T follicular helper cell (primary cell): ENCODE measurements at places on chromosomes 16 and 17.

DNA sequence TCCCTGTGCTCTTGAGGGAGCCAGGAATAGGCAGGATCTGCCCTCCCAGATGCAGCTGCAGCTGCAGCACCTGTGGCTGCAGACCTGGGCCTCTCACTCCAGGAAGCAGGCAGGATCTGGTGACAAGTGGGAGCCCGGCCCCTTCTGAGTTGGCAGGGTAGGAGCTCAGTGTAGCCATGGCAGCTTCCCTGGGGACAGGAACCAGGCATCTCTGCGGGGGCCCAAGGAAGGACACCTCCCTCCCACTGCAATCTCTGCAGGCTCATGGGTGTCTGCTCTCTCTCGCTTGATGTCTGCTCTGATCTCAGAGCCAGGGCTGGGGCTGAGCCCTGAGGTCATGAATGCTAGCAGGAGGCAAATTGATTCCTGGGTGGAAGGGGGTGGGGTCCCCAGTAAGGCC lies 592.5 kb upstream of the CA10 start:
- DNase-seq, result no peak

DNA sequence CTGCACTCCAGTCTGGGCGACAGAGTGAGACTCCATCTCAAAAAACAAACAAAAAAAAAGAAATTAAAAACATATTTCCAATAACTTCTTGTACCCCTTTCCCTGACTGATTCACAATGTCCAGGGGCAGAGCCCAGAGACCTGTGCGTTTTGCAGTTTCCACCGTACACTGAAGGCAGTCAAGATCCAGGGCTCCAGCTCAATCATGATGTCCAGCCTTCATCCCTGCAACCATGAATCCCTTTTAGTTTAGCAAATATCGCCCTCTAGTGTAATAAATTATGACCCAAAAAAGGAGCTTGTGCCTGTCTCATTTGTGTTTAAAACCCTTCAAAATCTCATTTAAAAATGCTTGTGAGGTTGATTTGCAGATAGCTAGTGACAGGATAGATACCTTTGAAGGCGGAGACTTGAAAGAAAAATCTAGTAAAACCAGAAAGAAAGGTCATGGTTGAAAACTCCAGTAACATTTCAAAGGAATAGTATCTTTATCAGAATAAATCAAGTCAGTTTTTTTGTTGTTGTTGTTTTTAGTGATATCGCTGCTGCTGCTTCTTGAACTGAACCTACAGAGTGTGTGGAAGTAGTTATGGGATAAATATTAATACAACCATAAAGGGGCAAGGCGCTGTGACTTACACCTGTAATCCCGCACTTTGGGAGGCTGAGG lies 3.7 kb upstream of the ERN1 start:
- no peak for DNase-seq

- peak; percentile 72 for DNase-seq
These were observed 6.7 kb downstream of the RHBDF1 start for GRCh38 chr16:65745-66144.

DNA sequence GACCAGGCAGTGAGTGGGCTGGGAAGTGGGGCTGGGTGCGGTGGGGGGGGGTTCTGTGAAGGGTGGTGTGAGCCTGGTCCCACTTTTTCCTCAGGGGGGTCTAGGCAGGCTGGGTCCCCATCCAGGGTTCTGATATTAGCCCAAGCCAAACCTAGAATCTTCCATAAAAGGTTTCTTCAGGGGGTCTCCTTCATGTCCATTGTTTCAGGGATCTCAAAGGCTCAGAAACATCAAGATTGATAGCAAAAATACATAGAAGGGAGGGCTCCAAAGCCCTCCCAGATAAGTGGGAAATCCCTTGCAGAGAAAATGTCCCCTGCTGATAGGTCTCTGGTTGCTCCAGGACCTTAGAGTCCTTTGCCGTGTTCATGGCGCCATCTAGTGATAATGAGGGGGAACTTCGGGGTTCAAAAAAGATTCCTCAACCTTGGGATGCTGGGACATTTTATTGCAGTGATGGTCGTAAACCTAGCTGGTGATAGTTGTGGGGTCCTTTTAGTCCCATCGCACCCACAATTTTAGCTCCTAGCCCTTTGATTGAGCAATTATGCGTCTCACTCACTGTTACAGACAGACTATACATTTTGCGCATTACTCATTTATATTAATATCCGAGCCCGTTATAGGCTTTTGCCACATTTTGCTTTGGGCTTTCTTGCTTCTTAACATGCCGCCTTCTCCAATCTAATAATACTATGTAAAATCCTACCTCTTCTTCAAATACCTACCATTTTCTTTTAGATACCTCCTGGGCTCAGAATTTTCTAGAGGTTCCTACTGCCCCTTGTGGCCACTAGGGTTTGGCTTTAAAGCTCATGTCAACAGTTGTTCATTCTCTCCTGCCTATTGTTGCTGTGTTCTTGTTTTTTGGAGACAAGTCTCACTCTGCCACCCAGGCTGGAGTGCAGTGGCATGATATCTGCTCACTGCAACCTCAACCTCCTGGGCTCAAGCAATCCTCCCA lies 35.1 kb downstream of the IGF2BP1 start:
- peak; percentile 4 for DNase-seq

DNA sequence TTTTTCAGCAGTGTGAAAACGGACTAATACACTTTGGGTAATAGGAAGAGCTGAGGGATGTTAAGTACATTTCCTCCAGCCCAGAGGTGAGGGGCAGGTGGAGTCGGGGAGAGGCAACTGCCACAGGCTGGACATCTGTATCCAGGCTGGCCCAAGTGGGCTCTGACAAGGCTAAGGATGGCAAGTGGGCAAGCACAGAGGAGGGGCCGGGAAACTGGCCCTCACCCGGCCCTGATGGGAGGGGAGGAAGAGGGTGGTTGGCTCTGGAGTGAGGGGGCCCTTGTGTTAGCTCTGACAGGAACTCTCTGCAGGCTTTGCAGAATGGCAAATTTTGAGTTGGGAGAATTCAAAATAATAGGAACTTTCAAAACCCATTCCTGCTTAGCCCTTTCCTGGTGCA lies 251.0 kb upstream of the TNRC6C start:
- no peak for DNase-seq

- DNase-seq, result no peak
These were observed at the start of gene BCO1 for GRCh38 chr16:81238296-81239011. TSS of gene BCO1 (plus strand) at chr16:81238689. CDS start at chr16:81238909, 220 bp downstream.

DNA sequence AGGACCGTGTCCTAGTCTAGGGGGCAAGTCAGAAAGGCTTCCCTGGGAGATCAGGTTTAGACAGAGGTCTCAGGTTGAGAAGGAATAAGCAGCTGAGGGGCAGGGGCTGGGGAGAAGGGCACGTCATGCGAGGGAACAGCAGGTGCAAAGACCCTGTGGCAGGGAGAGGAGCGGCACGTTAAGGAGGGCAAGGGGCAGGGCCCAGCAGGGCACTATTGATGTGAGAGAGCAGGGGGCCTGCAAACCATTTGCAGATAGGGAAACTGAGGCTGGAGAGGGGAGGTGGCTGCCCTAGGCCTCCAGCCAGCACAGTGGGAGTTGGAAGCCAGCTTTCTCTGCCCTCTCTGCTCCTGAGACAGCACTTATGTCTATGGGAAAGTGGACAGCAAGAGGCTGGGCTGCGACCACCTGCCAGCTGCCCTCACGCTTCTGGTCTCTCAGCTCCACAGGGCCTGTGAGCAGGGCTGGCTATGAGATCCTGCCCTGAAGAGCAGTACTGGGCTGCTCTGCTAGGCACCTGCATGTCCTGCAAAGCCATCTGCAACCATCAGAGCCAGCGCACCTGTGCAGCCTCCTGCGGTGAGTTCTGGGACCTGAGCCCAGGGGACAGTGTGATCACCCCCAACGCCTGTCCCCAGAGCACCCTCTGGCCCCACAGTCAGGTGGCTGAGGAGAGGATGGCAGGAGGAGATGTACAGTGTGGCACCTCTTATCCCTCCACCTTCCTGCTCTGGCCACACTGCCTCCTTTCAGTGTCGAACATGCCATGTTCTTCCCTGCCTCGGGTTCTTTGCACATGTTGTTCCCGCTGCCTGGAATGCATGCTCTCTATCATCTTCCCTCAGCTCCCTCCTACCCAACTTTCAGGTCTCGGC lies 61.5 kb downstream of the USP22 start:
- DNase-seq, result no peak

- no peak for DNase-seq
These were observed 40.8 kb downstream of the MRM1 start for GRCh38 chr17:36641877-36642845.

- no peak for DNase-seq
These were observed 5.9 kb upstream of the FDXR start for GRCh38 chr17:74878658-74879057.

DNA sequence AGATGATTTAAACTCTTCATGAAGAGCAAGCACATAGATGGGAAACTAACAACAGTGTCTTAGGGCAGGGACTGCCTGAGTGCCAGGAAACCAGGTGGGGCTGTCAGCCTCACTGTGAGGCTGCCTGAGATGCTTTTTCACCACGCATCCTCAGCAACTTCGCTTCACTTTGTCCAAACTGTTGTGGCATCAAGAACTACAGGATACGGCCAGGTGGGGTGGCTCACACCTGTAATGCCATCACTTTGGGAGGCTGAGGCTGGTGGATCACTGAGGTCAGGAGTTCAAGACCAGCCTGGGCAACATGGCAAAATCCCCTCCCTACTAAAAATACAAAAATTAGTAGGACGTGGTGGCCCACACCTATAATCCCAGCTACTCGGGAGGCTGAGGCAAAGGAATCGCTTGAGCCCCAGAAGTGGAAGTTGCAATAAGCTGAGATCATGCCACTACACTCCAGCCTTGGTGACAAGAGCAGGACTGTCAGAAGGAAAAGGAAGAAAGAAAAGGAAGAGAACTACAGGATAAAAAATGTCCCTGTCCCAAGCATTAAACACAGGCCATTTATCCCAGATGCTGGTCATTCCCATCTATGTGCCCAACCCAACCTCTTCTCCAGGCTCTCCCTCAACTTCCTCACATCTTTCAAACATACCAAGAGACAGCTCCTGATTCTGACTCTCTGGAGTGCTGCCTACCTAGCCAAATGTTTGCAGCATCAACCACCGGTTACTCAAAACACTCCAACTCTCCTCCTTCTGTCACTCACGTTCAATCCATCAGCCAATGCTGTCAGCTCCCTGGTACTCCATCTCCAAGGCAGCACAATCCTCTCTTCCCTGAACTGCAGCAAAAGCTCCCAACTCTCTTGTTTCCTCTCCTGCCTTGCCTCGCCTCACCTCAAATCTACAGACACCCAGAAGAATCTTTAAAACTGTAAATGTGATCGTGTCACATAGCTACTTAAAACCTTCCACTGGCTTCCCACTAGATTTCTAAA lies 1.6 kb downstream of the EIF4A3 start:
- no peak for DNase-seq

- DNase-seq, result no peak
These were observed 32.8 kb upstream of the METRNL start for GRCh38 chr17:83046448-83047181.

DNA sequence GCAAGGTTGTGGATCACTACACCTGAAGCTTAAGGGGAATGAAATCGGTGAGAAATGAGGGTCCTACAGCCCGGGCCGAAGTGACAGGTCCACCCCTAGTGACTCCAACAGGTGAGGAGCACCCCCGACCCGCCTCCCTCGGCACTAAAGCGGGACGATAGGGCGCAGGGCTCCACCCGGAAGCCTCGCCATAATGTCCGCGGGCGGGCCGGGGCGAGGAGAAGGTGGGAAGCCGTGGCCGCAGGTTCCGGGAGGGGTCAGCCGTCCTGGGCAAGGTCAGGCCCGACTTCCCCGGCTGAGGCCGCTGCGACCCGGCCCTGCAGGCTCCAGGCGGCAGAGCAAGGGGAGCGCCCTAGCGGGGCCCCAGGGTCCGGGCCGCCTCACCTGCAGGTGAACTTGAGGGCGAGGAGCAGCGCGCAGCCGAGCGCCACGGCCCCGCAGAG lies 543 bp downstream of the TXNDC11 start:
- DNase-seq, result peak; percentile 15

DNA sequence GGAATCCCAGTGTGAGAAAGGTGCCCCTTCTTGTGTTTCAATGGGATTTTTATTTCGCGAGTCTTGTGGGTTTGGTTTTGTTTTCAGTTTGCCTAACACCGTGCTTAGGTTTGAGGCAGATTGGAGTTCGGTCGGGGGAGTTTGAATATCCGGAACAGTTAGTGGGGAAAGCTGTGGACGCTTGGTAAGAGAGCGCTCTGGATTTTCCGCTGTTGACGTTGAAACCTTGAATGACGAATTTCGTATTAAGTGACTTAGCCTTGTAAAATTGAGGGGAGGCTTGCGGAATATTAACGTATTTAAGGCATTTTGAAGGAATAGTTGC lies 567 bp downstream of the UBB start:
- peak; percentile 14 for DNase-seq

DNA sequence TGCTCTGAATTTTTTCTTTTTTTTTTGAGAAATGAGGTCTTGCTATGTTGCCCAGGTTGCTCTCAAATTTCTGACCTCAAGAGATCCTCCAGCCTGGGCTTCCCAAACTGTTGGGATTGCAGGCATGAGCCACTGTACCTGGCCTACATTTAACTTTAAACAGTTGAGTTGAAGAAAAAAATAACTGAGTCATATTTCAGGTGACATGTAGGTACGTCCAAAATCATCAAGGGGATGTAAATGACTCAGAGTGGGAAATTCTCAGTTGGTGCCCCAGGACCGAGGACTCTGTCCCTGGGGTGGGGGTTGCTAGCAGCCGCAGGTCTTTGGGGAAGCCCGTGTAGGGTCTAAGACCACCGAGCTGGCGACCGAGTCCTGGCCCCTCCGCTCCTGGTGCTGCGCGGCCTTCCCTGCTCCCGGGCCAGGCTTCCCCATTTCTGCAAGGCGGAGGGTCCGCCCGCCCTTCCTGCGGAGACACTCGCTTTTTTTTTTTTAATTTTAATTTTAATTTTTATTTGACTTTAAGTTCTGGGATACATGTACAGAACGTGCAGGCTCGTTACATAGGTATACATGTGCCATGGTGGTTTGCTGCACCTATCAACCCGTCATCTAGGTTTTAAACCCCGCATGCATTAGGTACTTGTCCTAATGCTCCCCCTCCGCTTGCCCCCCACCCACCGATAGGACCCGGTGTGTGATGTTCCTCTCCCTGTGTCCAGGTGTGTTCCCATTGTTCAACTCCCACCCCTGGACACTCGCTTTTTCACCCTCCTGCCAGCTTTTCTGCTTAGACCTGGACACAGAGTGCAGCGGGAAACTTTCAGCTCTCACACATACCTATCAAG lies 12.7 kb upstream of the N4BP1 start:
- no peak for DNase-seq

- no peak for DNase-seq
These were observed 217.8 kb upstream of the GSE1 start for GRCh38 chr16:85395207-85395912.

GRCh38 chr17:83125515-83126274 lies 46.3 kb downstream of the METRNL start:
- DNase-seq, result no peak

DNA sequence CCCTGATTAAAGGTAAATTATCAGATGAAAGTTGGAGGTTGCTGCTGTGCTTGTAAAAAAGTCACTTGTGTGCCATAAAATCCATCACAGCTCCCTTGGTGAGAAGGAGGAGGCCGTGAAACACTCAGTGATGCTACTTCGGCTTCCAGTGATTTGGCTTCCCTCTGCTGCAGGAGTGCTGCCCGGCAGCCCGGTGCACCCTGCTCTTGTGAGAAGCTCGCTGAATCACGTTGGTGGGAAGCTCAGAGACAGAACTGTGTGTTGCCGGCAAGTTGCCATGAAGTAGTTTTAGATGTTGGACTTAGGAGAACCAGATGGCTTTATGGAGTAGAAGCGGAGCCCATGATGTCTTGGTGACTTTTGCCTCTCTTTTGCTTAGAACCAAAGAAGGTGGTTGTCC lies 33.3 kb downstream of the MSI2 start:
- DNase-seq, result no peak
